ENCODE measurements at places on chromosomes 2 and 18. TPM values are rescaled to one million over a fixed set of nuclear protein-coding genes. Genes with fewer than 3 reads are reported as not detected.

DNA sequence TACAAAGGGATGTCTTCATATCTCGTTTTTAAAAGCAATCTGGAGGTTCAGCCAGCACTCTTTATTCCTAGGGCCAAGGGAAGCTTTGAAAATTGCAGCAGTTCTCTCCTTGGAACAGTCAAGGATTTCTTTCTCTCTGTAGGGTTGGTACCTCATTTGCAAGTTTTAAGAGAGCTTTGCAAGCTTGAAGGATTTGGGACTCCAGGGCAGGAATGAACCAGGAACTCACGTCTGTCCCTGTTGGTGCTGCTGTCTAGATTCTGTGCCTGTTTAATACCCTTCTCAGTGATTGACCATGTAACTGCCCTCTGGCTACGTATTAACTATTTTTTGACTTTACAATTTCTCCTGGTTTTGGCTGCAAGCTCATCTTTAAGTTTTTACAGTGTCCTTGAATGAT lies 262.5 kb upstream of the ST6GAL2 start:
- no peaks in the 10 kb centered on the region for H3K27me3 ChIP-seq
- no peak overlapping the region for H3K4me3 ChIP-seq
- DNase-seq: no peak
- no peaks in the 10 kb centered on the region for H3K36me3 ChIP-seq
- H3K27ac ChIP-seq: no peak overlapping the region
- no peaks in the 10 kb centered on the region for H3K4me1 ChIP-seq

DNA sequence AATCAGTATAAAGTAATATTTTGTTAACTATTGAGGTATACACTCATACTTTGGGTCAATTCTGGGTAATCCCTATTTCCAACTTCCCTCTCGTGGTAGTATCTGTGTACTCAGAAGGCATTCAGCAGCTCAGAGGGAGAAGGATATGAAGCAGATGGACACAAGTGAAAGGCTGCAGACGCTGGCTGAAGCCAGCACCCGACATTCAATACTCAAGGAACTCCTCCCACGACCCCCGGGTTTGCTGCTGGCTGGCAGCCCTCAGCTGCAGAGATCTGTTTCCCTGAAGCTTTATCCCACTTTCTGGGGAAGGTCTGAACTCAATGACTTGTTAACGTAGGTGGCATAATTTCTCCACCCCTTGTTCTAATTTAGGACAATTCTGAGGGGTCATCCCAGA lies 847.3 kb upstream of the SOX11 start:
- H3K27ac ChIP-seq: no peak overlapping the region
- peak; percentile 47 for DNase-seq
- no peak overlapping the region for H3K4me3 ChIP-seq
- no peaks in the 10 kb centered on the region for H3K4me1 ChIP-seq

GRCh38 chr18:41096504-41096903 lies 858.5 kb upstream of the PIK3C3 start:
- no peak overlapping the region for H3K4me3 ChIP-seq
- H3K4me1 ChIP-seq: no peaks in the 10 kb centered on the region
- DNase-seq: peak; percentile 42
- no peak overlapping the region for H3K27ac ChIP-seq
- H3K36me3 ChIP-seq: no peaks in the 10 kb centered on the region

DNA sequence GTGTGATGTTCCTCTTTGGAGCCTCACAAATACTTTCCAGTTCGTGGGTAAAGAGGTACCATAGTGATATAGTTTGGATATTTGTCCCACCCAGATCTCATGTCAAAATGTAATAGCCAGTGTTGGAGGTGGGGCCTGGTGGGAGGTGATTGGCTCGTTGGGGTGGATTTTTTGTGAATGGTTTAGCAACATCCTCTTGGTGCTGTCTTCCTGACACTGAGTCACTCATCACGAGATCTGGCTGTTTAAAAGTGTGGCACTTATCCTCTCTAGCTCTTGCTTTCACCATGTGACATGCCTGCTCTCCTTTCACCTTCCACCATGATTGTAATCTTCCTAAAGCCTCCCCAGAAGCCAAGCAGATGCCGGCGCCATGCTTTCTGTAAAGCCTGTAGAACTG lies 3.0 kb upstream of the CCDC93 start:
- no peak overlapping the region for H3K4me3 ChIP-seq
- H3K27ac ChIP-seq: no peak overlapping the region
- no peak for DNase-seq

DNA sequence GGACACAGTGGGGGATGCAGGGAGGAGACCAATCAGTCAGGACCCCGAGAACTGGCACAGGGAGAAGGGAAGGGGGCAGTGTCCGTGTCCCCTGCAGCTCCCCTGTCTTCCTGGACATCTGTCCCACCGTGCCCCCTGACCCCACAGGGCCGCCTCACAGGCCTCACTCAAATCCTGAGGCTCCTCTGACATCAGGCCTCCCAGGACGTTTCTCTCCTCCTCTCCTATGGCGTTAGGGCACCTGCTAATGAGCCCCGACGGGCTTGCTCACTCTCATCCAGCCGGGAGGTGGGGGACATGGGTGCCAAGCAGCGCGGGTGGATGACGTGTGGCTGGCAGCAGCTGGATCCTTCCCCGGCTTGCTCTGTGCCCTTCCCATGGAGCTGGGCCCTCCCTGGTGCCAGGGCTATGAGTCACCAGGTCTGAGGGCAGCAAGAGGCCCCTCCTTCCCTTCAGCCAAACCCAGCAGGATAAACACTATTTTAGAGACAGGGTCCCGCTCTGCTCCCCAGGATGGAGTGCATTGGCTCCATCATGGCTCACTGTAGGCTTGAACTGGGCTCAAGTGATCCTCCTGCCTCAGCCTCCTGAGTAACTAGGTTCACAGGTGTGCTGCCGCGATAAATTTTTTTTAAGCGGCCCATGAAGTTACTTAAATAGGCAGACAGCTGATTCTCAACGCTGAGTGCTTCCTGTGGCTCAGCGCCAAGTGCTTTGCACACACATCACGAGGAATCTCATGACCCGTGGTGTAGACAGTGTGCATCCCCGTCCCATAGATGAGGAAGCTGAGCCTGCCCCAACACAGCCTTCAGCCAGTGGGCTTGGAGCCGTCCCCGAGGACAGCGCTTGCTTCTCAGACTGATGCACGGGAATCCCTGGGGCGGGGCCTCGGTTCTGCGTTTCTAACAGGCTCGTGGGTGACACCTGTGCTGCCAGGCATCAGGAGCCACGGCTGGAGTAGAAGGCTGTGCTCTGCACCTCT lies 64.5 kb upstream of the HDAC4 start:
- no peaks in the 10 kb centered on the region for H3K36me3 ChIP-seq
- peak overlapping the region; percentile 18 for H3K27ac ChIP-seq
- no peaks in the 10 kb centered on the region for H3K4me1 ChIP-seq
- no peak for DNase-seq

GRCh38 chr2:69837533-69837932 lies 8.1 kb downstream of the GMCL1 start:
- no peak overlapping the region for H3K4me3 ChIP-seq
- H3K36me3 ChIP-seq: peaks cover 2% of the 10 kb centered on the region
- H3K4me1 ChIP-seq: no peaks in the 10 kb centered on the region
- no peak overlapping the region for H3K27ac ChIP-seq

GRCh38 chr18:62128157-62128556 lies 58.7 kb downstream of the PIGN start:
- H3K27ac ChIP-seq: no peak overlapping the region
- no peak for DNase-seq
- no peaks in the 10 kb centered on the region for H3K27me3 ChIP-seq
- H3K36me3 ChIP-seq: no peaks in the 10 kb centered on the region

DNA sequence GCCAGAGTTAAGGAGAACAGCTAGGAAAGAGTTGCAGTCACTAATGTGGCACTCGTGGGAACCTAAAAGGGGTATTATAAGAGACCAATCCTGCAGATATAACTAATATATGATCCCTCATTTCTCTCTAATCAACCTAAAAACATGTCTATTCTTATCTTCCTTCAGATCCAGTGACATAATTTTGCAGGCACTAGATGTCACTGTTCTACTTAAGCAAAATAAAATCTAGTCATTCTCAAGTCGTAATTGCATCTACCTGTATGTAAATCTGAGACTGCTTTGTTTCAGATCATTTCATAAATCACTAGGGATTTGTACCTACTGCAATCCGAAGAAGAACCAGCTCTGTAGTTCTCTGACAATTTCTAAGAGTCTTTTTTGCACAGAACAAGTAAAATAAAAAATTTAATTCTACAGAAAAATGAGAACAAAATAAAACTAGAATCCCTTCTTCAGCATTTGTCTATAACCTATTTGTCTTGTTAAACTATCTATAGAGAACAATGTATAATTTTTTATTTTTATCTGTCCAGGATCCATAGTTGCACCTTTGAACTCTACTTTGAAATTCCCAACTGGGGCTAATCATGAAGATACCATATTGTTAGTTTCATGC lies 56.5 kb upstream of the ERBB4 start:
- no peaks in the 10 kb centered on the region for H3K4me1 ChIP-seq
- no peak overlapping the region for H3K4me3 ChIP-seq
- no peak for DNase-seq
- H3K27me3 ChIP-seq: no peaks in the 10 kb centered on the region
- no peak overlapping the region for H3K27ac ChIP-seq

The RMDN2 gene
- 10.5 TPM for total RNA-seq

DNA sequence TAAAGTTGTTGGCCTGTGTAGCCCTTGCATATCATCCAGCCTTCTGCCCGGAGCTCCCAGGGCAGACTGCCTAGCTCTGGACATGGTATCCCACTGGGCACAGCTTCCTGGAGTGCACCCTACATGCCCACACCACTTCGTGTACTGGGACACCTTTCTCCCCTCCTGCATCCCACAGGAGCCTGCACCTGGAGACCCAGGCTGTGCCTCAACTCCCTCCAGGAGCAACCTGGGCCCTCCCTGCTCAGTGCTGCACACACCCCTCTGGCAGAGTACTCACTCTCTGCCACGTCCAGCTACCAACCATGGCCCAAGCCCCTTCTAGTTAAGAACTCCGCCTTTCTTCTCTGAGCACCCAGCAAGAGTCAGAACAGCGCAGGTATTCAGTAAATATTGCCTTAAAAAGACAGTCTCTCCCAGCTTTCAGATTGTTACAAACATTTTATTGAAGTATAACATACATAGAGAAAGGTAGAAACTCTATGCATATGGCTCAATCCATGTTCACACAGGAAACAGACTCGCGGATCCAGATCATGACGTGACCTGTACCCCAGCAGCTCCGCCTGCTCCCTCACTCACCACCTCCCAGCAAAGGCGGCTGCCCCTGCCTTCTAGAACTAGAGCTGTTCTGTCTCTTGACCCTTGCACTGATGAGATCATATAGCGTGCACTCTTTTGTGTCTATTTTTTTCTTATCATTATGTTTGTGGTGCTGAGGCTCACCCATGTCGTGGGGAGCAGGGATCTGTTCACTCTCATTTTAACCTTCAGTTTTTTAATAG lies 98.4 kb upstream of the MYCN start:
- H3K36me3 ChIP-seq: no peaks in the 10 kb centered on the region
- no peak overlapping the region for H3K4me3 ChIP-seq
- no peak for DNase-seq
- H3K4me1 ChIP-seq: no peaks in the 10 kb centered on the region

The ALPP gene
- not detected for total RNA-seq

The MLPH gene
- 9.6 TPM for total RNA-seq

GRCh38 chr2:128178650-128179460 lies 87.9 kb downstream of the UGGT1 start:
- no peaks in the 10 kb centered on the region for H3K4me1 ChIP-seq
- peaks cover 40% of the 10 kb centered on the region for H3K36me3 ChIP-seq
- H3K27ac ChIP-seq: no peak overlapping the region
- H3K4me3 ChIP-seq: no peak overlapping the region

The HEATR5B gene
- total RNA-seq: 20.5 TPM

The EGR4 gene
- not detected for total RNA-seq

GRCh38 chr18:61360404-61361383 lies 27.5 kb downstream of the CDH20 start:
- no peaks in the 10 kb centered on the region for H3K36me3 ChIP-seq
- H3K27me3 ChIP-seq: no peaks in the 10 kb centered on the region
- H3K4me3 ChIP-seq: no peak overlapping the region

- no peaks in the 10 kb centered on the region for H3K27me3 ChIP-seq
- H3K36me3 ChIP-seq: peaks cover 2% of the 10 kb centered on the region
- DNase-seq: no peak
- H3K27ac ChIP-seq: no peak overlapping the region
- H3K4me3 ChIP-seq: no peak overlapping the region
- no peaks in the 10 kb centered on the region for H3K4me1 ChIP-seq
These were observed 40.0 kb upstream of the NFATC1 start for GRCh38 chr18:79355433-79356335.

DNA sequence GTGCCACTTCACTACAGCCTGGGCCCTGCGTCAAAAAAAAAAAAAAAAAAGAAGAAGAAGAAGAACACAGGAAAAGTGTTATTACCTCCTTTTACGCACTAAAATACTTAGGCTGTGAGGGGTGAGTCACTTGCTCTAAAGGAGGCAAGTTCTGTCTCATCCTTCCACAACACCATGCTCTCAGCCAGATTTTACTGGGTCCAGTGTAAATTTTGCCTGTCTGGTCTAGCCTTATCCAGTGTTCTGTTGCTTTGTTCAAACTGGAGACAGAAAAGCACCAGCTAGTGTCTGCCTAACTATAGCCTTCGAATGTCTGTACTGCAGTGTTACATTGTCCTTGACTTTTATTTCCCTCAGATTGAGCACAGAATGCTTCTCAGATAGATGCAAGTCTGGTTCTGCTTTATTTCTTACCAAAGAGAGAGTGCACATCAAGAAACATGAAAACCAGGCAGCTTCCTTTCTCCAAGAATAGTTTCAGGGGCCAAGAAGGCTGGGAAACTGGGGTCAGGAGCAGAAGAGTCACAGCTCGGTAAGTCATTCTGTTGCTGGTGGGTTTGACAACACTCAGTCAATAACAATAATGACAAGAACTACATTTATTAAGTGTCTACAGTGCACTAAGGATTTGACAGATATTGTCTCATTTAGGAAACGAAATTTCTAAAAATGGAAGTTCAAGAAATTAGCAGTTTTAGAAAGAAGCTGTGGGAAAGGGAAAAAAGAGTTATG lies 3.1 kb upstream of the MSGN1 start:
- no peak for DNase-seq
- no peak overlapping the region for H3K4me3 ChIP-seq
- H3K27me3 ChIP-seq: no peaks in the 10 kb centered on the region
- no peaks in the 10 kb centered on the region for H3K4me1 ChIP-seq

GRCh38 chr2:235643680-235644511 lies 150.1 kb downstream of the AGAP1 start:
- DNase-seq: no peak
- H3K27ac ChIP-seq: no peak overlapping the region
- H3K27me3 ChIP-seq: no peaks in the 10 kb centered on the region
- no peak overlapping the region for H3K4me3 ChIP-seq

DNA sequence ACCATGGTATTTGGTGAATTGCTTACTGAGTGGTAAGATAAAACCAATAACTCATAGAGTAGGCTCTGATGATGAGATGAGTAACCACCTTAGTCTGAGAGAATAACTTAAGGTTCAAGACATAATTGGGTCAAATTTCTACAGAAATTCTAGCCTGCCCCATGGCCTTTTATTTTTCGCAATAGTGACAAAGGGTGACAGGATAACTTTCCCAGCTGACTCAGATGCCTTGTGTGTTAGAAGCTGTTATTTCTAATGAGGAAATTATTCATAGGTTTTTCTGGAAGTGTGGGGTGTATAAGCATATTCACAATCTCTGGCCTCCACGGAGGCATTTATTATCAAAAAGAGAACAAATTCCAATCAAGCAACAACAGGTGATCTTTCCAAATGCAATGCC lies 159.0 kb downstream of the NUP35 start:
- no peak for DNase-seq
- H3K36me3 ChIP-seq: no peaks in the 10 kb centered on the region
- H3K27ac ChIP-seq: no peak overlapping the region
- no peaks in the 10 kb centered on the region for H3K4me1 ChIP-seq

Data from kidney (tissue), 22 donors.